ENCODE measurements at places on chromosomes 16 and 17.

GRCh38 chr16:13378151-13378550, 476.8 kb downstream of the SHISA9 start:
- DNase-seq: no peak

DNA sequence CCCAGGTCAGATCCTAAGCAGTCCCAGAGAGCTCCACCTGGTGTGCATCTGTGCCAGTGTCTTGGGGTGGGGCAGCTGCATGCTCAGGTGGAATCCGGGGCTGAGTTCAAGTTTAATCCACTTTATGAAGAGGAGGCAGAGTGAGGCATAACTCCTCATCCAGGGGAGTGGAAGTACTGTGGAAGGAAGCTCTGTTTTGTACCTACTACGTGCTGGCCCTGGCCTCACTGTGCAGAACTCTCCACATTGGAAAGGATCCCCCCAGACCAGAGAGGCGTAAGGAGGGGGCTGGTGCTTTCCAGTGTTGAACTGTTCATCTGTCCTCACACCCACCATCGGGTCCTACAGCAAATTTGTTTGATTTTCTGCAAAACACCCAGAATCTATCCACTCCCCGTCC, 78.0 kb downstream of the ABCC6 start:
- no peak for DNase-seq

DNA sequence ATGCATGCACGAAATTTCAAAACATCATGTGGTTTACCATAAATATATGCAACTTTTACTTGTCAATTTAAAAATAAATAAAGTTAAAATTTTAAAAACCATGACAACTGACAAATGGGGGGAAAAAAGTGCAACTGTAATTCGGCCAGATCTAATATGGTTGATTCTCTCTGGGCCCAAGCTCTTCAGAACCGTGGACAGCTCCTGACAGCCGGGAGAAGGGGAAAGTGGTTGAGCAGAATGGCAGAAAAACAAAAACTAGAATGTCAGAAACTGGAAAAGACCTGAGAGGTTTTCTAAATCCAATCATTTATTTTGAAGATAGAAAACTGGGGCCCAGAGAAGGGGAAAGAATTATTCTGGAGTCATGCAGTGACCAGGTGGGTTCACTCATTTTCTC, 126.6 kb downstream of the TMEM132E start:
- DNase-seq: no peak

GRCh38 chr17:12656354-12656753, 9.3 kb upstream of the MYOCD start:
- no peak for DNase-seq

DNA sequence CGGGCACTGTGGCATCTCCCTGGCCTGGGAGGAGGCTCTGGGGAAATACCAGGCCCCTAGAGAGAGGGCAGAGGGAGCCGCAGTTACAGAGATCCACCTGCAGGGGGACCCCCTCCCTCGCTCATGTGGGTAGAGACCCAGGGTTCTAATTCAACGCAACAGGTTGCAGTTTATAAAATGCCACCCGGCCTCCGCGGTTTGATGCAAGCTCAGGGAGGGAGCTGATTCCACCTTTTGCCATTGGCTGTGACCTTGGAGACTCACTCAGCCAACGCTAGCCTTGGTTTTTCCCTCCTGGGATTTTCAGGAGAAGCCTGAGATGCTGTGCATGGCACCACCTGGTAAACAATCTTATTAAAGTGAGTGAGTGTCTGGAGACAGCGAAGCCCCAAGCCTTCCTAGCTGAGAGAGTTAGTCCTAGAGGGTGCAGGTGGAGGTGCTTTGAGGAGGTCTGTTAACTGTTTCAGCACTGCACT, 12.1 kb downstream of the TTLL6 start:
- peak; percentile 62 for DNase-seq

DNA sequence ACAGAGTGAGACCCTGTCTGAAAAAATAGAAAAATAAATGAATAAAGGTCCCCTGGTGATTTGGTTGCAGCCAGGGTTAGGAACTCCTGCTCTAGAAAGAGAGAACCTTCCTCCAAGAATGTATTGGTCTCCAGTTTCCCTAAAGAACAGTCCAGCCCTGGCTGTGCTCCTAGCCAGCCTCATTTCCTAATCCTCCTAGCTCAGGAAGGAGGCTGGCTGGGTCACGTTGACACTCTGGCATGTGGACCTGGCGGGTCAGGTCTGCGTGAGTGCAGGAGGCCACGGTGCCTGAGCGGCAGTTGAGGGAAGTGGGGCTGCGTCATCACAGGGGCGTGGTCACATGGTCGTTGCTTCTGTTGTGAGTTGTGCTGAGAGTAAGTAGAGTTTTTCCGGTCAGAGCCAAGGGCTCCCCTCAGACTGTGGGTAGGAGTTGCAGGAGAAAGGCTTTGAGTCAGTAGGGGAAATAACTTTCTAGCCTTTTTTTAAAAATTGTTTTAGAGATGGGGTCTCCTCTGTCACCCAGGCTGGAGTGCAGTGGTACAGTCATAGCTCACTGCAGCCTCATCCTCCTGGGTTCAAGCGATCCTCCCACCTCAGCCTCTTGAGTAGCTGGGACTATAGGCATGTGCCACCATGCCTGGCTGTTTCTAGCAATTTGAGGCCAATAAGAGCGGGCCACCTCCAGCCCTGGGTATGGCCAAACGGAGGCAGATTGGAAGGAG, 194.0 kb upstream of the CIBAR2 start:
- peak; percentile 87 for DNase-seq

DNA sequence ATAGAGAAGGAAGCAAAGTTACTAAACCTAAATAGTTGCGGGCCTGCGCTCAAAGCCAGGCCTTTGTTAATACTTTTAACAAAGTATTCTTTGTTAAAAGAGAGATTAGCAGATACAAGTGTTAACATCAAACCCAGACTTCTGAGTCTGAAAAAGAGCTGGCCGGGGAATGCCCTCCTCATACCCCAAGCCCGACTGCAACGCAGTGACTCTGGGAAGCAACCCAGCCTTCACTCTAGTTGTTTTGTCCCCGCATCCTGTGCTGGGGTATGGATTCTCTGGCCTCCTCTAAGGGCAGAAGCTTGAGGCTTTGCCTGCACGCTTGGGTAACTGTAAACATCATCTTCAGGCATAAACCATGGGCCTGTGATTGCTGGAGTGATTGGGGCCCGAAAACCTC, 48.3 kb downstream of the ADCY7 start:
- no peak for DNase-seq

GRCh38 chr17:29078183-29079045, 35.5 kb downstream of the PIPOX start:
- DNase-seq: peak; percentile 35

DNA sequence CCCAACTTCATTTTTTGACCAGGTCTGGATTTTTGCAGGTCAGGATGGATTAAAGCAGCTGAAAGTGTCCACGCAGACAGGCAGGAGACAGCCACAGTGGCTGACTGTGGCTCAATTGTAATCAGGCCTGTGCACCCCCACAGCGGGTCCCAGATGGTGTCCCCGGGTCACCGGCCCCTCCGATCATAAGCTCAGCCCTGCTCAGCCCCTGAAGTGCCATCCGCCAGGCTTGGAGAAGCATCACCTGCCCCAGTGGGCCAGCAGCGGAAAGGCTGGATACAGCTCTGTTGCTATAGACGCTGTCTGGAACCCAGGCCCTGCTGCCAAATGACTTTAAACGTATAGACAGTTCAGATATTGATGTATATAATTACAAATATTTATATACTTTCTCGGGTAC, 60.6 kb downstream of the RPH3AL start:
- DNase-seq: no peak

- DNase-seq: peak; percentile 77
These were observed at the start of gene NME3 for GRCh38 chr16:1771188-1771863. Gene NME3, minus strand, starts transcription at chr16:1771543. Its CDS starts 9 bp downstream, at chr16:1771534.

DNA sequence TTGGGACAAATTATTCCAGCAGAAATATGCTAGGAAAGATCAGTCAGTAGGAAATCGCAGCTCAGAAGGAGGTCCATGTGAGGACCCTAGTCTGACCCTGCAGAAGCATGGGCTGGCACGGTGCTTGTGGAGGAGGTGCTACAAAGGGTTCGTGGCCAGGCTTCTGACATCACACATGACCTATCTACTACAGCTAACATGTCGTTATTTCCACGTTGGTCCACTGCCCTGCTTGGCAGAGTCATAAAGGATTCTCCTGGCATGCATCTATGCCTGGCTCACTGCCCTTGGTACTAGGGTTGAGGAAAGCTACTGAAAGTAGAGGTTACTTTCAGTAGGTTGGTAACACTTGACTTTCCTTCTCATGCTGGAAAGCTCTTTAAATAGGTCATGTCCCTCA, 118.1 kb upstream of the SHISA6 start:
- DNase-seq: peak; percentile 15

DNA sequence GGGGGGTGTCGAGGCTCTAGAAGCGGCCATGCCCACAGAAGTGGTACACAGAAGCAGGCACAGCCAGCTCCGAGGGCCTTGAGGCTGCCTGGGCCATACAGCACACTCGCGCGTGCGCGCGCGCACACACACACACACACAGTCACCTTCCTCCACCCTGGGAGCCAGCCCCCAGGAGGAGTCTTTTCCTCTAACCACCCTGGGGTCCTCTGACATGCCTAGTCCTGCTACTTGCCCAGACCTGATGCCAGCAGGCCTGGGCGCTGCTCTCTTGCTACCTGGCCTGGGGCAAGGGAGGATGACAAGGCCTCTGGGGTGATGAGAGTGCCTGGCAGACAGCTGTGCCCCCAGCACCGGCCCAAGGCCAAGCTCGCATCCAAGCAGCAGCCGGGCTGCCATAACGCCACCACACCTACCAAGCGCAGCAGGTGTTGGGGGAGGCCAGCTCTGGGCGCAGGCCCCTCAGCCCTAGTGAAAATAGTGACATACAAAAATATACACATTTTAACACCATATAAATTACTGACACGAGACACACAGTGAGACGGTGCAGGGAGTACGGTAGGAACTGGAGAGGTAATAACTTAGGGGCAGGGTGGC, 41.1 kb downstream of the TSC2 start:
- DNase-seq: no peak

All from heart right ventricle (tissue), 16 donors.